ENCODE measurements at places on chromosomes 4 and X.

- DNase-seq: no peak
Measured at GRCh38 chr4:187179086-187180058, 455.7 kb upstream of the FAT1 start.

GRCh38 chr4:41394481-41394894 is 137.8 kb downstream of the UCHL1 start:
- DNase-seq: no peak

- DNase-seq: no peak
Measured at GRCh38 chr4:72374159-72374558, 194.9 kb downstream of the ADAMTS3 start.

DNA sequence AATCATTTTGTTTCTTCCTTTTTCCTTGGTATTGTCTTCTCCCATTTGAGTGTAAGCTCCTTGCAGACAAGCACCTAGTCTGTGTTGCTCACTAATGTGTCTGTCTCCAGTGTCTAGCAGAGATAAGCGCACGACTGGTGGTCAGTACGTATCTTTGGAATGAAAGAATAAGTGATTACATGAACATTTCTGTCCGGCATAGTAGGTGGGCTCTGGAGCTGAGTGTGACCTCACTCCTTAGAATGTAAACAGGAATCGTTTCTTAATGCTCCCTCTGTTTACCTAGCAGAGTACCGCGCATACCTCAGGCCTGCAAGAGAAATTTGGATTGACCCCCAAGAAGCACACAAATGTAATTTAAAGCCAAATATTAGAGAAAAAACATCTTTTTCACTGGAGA is 235.4 kb downstream of the MAML3 start:
- no peak for DNase-seq

- DNase-seq: peak; percentile 61
Measured at GRCh38 chr4:153318696-153319320, 25.7 kb upstream of the MND1 start.

DNA sequence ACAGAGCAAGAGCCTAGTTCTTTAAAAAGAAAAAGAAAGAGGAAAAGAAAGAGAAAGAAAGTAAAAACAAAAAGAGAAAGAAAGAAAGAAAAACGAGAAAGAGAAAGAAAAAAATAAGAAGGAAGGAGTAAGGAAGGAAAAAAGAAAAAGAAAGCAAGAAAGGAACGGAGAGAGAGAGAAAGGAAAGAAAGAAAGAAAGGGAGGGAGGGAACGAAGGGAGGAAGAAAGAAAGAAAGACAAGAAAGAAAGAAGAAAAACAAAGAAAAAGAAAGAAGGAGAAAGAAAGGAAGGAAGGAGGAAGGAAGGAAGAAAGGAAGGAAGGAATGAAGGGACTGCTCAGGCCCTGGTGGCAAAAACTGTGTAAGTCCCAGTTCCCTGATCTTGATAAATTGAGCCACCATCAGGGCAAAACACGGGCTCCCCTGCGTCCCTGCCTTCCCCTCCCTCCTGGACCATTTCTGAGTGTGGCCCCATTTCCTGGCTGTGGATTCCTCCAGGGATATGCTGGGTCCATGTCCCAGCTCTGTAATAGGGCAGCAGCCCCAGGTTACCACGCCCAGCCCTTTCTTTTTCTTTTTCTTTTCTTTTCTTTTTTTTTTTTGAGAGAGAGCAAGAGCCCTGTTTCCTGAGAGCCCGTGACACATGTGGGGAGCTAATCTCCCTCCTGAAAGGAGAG is 44.8 kb downstream of the SHOX start:
- DNase-seq: no peak

GRCh38 chr4:39048311-39048710 is 13.7 kb upstream of the KLHL5 start:
- no peak for DNase-seq

DNA sequence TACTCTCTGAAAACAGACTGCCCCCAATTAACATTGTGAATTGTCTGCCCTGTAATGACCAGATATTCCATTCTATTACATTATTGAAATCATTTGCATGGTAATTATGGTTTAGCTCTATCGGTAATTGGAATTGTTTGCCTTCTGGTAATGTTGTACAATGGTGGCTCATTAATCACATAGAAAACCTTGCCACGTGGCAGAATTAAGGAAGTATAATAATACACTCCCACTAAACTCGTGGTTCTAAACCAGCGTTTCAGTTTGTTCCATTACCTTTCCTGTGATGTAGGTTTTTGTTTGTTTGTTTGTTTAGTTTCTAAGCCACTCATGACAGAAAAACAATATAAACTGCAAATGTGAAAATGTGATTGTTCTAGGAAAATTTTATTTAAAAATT is 45.1 kb upstream of the TAPT1 start:
- no peak for DNase-seq

- DNase-seq: peak; percentile 4
Measured at GRCh38 chr4:139786494-139787354, 121.1 kb downstream of the MGST2 start.

- no peak for DNase-seq
Measured at GRCh38 chr4:98754736-98755135, 96.3 kb upstream of the TSPAN5 start.

- no peak for DNase-seq
Measured at GRCh38 chrX:20124964-20125363, 8.3 kb upstream of the MAP7D2 start.

- DNase-seq: no peak
Measured at GRCh38 chrX:19776753-19777152, 110.6 kb downstream of the SH3KBP1 start.
